ENCODE measurements at places on chromosomes 16 and 17.
A peak's percentile ranks its signal among the peaks of the same experiment; 100 is the strongest.

GRCh38 chr17:71192848-71193247 is 928.0 kb upstream of the SOX9 start:
- no peak for DNase-seq

GRCh38 chr16:57115168-57115513 is 22.8 kb downstream of the CPNE2 start:
- no peak for DNase-seq

GRCh38 chr16:51845586-51846305 is 694.7 kb upstream of the SALL1 start:
- DNase-seq = no peak

GRCh38 chr16:81435103-81435502 is 9.5 kb upstream of the CMIP start:
- DNase-seq = no peak

DNA sequence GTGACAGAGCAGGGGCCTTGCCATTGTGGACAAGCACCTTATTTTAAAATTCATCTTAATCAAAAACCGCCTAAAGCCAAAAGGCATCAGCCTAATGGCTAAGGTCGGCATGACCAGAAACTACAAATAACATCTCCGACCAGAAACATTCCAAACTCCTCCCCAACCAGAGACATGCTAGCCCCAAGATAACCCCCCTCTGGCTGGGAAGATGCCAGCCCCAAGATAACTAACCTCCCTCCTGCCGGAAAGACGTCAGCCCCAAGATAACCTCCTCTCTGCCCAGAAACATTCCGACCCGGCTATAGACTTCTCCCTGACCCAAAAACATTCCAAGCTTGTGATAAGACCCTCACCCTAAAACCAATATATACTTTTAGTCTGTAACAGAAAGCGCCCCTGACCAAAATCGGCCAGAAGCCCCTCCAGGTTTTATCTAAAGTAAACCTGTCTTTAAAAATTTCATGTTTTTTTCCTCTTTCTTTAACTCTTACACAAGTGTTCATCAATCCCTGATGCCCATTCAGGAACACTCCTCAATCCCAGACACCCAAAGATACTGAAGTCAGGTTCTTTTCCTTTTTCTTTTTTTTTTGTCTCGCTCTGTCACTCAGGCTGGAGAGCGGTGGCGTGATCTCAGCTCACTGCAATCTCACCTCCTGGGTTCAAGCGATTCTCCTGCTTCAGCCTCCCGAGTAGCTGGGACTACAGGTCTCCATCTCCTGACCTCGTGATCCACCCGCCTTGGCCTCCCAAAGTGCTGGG is 32.7 kb downstream of the TLE7 start:
- no peak for DNase-seq

DNA sequence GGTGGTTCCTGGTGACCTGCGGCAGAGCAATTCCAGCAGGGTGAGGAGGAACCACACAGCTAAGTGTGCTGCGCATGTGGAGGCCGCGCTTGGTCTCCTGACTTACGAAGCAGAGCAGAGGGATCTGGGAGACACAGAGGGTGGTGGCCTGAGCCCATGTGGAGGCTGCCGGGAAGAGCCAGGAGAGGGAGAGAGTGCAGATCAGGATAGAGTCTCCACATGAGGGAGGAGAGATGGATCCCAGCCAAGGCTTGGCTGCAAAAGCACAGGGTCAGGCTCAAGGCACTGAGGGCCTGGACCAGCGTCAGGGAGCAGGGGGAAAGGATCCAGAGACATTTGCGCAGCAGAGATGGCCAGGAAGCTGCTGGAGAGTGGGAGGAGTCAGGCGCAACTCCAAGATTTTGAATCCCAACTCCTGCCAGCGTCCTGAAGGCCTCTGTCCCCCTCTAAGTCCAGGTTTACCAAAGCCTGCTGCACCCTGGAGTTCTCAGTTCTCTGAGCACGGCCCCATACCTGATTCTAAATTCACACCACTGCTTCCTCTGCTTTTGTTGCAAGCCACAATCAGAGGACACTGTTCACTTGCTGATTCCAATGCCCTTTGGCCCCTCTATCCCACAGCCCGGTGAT is 11.3 kb upstream of the MLLT6 start:
- DNase-seq = peak; percentile 65

GRCh38 chr16:30615358-30616091 is 5.3 kb upstream of the ZNF689 start:
- DNase-seq = no peak

DNA sequence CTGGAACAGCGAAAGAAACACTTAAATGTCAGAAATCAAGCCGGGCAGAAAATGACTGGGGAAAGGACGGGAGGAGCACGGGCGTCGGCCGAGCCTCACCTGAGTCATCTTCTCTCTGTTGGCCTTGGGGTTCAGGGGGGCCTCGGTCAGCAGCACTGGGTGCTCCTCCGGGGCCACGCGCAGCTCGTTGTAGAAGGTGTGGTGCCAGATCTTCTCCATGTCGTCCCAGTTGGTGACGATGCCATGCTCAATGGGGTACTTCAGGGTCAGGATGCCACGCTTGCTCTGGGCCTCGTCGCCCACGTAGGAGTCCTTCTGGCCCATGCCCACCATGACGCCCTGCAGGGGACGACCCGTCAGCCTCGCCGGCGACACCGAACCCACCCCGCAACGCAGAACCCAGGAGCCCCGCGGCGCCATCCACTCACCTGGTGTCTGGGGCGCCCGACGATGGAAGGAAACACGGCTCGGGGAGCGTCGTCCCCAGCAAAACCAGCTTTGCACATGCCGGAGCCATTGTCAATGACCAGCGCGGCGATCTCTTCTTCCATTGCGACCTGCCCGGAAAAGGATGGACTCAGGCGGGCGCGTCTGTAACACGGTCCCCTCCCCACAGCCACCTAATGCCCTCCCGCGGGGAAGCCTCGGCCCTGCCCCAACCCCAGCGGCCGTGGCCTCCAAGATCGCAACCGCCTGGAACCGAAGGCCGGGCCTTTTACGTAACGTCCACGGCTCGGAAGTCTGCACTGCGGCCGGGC is 616 bp downstream of the ACTG1 start:
- no peak for DNase-seq

DNA sequence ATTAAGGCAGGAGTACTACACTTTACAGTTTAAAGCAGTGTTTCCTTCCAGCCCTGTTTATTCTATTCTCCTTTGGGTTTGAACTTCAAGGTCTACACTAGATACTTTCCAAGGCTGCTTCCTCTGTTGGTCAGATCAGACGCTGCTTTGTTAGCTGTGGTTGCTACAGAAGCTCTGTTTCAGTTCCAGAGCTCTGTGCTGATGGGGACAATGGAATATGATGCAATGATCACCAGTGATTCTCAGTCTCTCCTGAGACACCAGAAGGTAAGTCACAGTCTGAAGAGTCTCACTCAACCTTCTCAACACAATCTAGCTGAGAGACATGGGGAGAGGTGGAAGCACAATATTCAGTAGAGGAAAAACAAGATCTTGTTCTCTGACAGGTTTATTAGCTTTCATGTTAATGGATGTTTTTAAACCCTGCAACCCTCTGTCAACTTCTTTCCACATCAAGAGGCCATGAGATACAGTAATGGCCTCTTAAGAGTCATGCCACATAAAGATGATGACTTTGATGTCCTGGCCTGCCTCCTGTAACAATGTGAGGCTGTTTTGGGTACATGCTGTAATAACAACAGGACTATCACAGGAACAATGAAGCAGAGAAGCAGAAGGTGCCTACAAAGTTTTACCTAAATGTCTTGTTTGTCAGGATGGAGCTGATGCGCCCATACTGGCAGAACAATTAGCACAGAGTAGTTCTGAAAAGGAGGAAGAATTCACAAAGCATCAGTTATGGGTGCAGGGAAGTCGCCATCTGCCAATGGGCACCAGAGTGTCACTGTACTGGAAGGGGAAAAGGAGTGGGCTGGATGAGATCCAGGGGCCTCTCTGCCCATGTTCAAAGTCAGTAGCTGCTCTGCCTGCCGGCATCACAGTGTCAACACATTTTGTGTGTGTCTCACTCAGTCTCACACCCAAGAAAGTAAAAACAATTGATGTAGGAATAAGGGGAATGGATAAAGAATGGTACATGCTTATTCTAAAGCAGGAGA is 33.4 kb downstream of the PSME3IP1 start:
- DNase-seq = no peak

DNA sequence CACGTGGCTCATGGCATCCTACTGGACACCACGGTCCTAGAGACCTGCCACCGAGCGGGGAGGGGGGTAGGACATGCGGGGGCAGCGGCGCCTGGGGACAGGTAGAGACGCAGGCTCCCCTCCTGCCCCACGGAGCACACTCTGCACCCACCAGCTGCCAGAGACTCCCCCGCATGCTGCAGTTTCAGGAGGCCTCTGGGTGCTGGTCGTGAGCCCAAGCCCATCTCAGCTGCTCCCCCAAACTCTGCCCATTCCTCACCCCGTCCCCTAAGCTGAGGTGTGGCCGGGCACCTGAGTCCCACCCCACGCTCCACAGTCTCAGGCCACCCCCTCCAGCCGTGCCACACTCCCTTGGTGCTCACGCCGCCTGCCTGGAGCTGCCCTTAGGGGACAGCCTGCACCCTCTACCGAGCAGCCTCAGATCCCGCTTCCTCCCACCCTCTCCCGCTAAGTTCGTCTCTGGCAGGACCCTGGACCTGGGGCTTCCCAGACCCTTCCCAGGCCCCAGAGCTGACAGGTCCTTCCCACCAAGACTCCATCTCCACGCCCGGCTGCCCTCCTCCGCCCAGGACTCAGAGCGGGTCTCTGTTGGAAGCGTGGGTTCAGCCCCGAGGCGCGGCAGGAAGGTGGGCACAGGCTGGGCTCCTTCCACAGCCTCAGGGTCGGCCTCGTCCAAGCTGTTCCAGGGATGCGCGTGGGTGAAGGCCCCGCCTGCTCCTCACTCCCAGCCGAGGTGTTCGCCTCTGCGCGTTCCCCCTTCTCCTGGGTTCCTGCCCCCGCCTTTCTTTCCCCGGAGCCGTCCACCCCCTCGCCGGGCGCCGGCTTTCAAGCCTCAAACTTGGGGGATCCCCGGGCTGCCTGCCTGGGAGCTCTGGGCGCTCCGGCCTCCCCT is 1.3 kb downstream of the RAB40B start:
- DNase-seq = no peak

GRCh38 chr17:4956493-4957061 is 5.7 kb downstream of the ENO3 start:
- no peak for DNase-seq

DNA sequence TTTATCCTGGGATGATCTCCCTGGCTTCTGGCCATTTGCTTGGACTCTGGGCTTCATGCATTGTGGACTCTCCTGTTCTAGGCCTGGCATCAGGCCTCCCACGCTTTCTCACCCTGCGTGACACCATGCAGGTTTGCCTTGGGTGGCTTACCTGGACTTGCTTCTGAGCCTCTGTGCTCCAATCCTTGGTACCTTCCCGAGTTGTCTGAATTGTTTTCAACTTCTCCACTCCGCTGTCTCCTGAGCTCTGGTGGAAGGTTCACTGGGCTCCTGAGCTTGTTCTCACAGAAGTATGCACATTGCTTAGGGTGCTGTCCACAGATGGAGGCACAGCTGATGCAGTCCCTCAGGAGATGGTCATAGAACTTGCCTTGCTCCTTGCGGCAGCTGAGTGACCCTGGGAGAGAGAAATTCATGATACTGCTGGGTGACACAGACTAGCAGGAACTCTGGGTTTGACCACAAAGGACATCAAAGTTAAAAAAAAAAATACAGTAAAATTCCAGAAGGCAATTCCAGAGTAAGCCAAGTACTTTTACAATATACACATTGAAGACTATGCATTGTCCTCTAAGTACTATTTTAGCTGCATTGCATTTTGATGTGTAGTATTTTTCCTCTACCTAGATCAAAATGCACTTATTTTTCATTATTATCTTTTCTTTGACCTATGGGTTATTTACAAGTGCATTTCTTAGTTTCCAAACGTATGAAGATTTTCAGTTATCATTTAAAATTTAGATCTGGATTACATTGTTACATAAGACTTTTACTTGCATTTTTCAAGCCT is 23.1 kb downstream of the TNFRSF13B start:
- no peak for DNase-seq

DNA sequence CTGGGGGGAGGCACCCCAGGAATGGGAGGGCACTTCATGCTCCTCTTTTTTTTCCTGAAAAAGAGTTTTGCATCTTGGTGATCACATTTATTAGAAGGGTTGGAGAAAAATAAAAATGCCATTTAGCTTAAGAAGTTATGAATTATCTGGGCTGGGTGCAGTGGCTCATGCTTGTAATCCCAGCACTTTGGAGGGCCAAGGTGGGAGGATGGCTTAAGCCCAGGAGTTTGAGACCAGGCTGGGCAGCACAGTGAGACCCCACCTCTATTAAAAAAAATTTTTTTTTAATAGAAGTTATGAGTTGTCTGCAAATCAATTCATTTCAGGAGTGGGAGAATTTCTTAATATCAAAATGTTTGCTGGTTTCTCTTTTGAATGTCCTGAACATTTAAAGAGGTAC is 103.4 kb downstream of the SNX11 start:
- DNase-seq = no peak

GRCh38 chr17:28693869-28694268 is 17.8 kb downstream of the PROCA1 start:
- no peak for DNase-seq

DNA sequence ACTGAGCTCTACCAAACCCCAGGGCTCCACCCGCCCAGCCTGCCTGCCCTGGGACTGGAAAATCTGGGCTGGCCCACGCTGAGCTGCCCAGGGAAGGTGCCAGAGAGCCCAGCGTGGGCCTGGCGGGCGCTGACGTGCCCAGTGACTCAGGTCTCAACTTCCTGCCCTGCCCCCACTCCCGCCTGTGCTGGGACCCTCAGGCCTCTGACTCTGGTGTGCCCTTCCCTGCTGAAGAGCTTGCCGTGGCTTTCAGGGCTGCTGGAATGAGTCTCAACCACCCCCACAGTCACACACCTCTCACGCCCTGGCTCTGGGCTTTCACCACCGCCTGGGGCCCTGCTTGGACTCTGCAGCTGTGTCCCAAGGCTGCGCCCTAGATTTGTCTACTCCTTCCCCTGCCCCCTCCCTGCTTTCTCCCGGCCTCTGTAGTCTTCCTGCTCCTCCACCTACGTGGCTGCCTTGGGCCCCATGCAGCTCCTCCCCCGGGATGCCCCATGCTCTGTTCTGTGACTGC is 10.4 kb downstream of the LLGL1 start:
- peak; percentile 30 for DNase-seq

- DNase-seq = no peak
These were observed 14.1 kb downstream of the COL1A1 start for GRCh38 chr17:50187394-50187725.

DNA sequence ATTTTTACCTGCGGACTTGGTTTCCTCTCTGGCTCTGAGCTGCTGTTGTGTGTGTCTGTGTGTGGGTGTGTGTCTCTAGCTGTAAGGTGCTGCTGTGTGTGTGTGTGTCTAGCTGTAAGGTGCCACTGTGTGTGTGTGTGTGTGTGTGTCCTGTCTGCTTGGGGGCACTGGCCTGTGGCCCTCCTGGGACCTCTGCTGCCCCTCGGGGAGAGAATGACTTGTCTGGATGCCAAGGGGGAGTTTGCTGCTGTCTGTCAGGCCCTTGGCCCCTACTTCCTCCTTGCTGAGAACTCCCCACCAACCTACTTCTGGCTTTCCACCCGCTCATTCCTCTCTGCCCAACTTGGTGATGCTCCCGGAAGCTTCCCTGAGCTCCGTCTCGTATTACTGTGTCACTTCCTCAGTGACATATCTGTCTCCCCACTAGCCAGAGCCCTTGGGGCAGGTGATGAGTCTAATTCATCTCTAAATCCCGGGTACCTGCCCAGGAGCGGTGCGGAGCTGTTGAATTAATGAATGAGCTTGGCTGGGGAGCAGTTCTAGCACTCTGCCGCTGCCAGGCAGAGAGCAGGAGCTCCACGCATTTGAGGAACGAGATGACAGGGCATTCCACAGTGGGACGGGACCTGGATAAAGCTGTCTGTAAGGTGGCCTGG is 3.5 kb upstream of the LASP1NB start:
- DNase-seq = no peak

GRCh38 chr17:80732268-80732667 is 187.6 kb downstream of the RPTOR start:
- DNase-seq = peak; percentile 56

Measured in HFF-Myc (cell line).